Activated naive CD4-positive, alpha-beta T cell treated with anti-CD3 and anti-CD28 coated beads, Interleukin-2, amount 50 U/mL, for 16 hours (primary cell): ENCODE measurements at places on chromosomes 5 and 9.

DNA sequence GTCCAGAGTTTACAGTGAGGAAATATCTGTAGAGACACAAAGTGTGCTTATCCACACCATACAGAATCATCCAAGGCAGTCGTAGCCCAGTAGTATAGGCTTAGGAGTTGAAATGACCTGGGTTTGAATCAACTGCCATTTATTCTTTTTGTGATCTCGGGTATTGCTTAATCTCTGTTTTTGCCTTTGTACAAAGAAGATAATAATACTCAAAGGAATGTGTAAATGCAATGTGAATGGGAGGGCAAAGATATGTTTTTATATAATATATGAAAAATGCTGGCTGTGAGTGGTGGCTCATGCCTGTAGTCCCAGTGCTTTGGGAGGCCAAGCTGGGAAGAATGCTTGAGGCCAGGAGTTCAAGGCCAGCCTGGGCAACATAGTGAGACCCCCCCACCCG is 141.1 kb downstream of the SPATA31D1 start:
- DNase-seq = no peak

- no peak for DNase-seq
Measured at GRCh38 chr5:137858223-137858916, 9.3 kb upstream of the MYOT start.

DNA sequence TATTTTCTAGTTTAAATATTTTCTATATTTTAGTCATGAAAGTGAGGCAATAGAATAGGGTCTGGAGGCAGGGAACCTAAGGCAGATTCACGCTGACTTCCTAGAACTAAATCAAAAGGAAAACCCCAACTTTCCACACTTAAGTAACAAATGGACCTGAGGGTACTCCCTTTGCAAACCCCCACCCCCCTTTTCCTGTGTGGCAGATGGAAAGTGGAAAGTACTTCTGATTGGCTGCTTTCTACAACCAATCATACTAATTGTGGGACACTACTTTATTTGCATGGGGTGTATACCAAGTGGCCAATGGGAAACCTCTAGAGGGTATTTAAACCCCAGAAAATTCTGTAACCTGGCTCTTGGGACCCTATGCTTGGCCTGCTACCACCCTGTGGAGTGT is 4.8 kb upstream of the CENPH start:
- no peak for DNase-seq

GRCh38 chr5:91151947-91152346 is 231.2 kb downstream of the ARRDC3 start:
- DNase-seq = no peak

DNA sequence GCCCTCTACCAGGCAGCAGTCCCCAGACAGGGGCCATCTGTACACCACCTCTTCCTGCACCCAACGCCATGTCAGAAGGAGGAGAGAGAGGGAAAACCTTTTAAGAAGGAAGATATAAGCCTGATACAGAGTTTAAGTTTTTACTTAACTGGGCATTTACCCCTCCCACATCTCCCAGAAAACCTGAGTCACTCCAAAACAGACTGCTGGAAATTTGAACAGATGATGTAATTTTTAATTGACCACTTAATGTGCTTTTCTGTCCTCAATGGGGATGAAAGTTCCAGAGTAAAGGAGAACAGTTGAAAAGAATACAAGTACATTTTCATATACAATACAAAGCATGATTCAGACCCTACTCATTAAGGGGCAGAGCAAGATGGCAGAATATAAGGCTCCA is 63.9 kb downstream of the TTC39B start:
- DNase-seq = no peak

DNA sequence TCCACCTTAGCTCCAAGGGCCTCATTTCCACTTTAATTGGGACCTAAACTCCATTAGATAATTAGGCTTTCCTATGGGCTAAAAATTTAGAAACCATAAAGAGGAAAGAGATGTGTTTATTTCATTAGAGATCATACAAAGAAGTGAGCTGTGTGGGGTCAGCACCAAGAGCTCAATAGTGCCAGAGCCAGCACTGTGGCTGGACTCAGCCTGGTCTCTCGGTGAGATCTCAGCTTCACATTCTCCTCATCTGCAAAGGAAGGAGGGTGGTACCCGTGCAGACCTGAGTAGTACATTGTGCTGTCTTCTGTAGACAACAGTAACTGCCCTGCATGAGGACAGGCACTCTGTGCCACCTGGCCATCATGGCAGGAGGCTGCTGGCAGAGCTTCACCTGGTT is 136.1 kb upstream of the EPB41L4A start:
- DNase-seq = no peak

DNA sequence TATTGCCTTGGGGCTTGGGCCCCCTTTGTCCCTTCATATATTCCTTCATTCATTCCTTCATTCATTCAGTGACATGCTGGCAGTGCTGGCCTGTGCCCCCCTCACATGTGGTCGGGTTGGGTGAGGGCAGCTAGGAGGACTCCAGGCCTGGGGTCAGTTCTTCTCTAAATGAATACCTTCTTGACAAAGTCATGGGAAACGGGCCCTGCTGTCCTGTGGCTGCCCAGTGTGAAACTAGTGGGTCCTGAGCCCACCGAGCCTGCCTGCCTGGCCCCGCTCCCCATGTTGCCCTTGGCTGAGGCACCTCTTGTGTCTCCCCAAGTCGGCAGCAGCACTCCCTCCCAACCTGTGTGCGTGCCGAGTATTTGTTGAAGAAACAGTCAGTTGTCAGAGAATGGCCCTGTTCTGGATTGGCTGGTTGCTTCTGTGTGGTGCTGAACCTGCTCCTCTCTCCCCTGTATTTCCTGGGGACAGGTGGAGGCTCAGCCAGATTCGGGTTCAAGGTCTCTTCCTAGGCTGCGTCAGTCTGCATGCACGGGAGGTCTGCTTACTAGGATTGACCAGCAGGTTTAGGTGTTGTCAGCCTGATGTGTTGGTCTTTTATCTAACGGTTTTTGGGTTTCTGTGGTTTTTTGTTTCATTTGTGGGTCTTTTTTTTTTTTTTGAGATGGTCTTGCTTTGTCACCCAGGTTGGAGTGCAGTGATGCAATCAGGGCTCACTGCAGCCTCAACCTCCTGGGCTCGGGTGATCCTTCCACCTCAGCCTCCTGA is 3.0 kb upstream of the CEL start:
- no peak for DNase-seq

DNA sequence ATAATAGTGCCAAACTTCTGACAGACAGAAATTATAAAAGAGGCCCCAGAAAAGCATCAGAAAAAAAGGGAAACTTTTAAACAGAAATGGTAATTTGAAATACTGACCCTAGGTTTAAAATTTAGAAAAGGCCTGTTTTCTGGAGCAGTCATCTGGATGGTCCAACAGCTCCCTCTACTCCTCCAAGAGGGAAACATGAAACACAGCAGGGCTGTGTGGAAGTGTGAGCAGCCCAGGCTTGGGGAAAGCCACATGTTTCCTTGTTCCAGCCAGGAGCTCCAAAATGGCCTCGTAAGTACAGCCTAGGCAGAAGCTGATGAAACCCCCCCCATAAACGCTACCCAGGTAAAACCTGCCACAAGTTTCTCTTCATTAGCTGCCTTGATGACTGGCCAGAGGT is 499.3 kb upstream of the ADAMTS16 start:
- DNase-seq = no peak

- DNase-seq = no peak
Measured at GRCh38 chr9:121764371-121764730, 112.9 kb downstream of the DAB2IP start.

DNA sequence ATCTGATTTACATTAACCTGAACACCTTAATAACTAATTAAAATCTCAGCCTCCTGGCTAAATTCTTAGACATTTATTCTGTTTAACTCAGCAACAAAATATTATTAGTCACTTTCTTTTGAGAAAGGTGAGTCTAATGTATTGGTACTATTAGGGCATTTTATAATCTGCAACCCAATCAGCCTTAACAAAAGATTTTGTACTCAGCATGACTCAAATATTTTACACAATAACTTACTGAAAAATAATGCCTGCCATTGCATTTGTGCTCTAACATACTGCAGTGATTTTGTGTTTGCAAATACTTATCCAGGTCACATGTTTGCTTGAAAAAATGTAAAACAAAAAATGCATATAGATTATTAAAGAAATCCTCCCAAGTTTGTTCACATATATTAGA is 1129.9 kb downstream of the TAF11L14 start:
- no peak for DNase-seq

- DNase-seq = no peak
Measured at GRCh38 chr5:168374532-168374931, 83.1 kb downstream of the WWC1 start.

DNA sequence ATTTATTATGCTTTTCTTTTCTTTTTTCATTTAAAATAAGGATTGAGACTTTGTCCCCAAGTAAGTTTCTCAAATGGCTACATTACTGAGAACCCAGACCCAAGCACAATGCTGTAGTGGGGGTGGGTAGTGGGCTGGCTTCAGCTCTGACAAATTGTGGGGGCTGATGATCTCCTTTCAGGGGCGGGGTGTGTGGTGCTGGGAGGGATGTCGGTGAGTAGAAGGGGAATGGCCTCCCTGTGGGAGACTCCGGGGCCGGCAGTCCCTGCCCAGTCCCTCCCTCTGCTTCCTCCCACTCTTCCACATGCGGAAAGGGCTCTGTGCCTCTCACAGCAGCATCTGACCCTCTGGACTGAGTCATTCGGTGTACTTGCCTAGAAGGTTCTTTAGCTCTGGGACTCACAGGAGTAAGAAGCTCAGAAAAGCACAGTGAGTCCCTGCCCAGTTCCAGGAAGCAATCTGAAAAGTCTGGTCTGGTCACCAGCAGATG is 14.3 kb downstream of the CD180 start:
- DNase-seq = no peak

DNA sequence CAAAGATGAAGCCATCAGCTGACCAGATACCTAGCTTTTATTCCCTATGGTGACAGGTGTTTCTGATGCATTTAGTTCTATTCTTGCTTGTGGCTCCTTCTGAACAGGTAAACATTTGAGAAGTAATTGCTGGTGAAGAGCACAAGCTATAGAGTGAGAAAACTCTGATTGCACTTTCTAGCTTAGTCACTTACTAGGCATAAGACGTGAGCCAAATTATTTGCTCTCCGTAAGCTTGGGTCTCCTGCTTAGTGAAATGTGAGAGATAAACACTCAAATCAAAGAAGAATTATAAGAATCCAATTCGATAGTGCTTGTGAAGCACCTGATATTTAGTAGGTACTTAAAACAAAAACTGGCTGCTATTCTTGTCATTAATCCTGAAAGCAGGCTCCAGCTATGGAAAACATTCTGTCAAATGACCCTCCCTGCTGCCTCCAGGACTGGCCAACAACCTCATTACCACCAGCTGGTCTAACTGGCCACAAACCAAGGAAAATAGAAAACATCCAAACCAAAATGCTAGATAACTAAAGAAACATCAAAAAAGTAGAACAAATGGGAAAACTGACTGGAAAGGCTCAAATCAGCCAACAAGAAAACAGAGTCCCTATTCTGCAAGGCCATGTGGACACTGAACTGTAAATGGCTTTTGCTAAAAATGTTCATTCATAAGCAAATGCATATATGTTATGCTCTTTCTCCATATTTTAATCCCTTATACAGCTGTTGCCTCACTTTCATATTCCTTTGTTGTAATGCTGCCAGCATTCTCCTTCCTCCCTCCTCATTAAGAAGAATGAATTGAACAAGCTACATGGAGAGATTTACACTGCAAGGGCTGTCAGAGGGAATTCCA is 616.1 kb downstream of the DTWD2 start:
- DNase-seq = no peak

DNA sequence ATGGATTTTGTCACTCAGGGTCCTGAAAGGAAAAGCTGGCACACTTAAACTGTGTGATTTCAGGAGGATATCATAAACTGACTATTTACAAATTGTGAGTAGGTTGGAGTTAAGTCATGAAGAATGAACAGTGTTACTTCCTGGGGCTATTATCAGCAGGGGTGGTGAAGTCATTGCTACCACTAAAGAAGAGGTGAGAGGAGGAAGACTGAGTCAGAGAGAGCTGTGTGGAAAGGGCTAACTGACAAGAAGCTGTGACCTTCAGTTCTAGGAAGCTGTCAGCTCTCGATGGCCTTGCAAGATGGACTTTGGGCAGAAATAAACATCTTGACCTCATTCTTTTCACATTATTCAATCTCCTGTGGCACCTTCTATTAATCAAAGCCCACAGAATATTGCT is 72.3 kb upstream of the STARD4 start:
- DNase-seq = no peak

DNA sequence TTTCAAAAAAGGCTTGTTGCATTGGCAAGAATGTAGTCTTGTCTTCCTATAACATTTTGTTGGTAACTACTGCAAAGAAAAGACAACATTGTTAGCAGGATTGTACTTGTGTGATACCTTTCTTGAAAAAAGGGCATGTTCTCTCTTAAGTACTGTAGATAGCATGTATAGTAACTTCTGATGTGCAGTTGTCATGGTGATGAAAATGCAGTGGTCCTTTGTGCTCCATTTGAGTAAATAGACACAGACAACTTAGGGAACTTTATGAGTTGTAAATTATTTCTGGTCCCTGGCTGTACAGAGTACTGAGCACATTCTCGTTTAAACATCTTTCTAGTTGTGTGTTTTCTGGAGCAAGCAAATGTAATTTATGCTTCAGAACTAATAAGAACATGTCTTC is 103.3 kb downstream of the CD180 start:
- DNase-seq = no peak

DNA sequence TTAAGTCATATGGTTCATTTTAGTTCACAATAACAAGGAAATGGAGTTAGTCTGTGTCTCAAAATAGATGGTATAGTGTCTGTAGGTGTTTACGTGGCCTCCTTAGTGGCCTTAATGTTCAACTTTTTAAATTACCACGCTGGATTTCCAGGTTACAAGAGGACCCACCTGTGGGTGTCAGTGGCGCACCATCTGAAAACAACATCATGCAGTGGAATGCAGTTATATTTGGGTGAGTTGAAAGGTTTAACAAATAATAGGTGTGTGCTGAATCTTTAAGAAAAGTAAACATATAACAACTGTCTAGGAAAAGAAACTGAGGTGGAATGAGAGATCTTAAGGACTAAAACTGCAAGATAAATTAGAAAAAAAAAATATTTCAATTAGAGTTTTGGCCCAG is 2.9 kb downstream of the UBE2B start:
- no peak for DNase-seq

GRCh38 chr5:96143450-96143849 is 181.8 kb upstream of the ELL2 start:
- no peak for DNase-seq

- no peak for DNase-seq
Measured at GRCh38 chr9:34519321-34520020, 3.3 kb downstream of the ENHO start.

- DNase-seq = no peak
Measured at GRCh38 chr5:173567548-173567947, 48.9 kb downstream of the BOD1 start.

DNA sequence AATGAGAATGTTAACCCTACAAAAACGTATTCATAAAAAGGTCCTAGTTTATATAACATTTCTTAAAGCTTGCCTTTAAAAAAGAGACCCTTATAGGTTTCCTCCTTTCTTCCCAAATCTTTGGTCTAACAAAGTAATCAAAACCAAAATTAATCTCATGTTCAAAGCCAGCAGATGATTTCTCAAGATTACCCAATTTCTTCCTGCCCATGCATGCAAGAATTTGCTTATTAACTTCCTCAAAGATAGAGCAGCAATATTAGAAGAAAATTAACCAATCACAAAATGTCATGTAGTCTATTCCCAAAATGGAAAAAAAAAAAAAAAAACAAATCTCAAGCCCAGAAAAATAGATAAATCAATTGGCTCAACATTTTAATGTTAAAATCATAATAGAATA is 114.9 kb downstream of the MLLT3 start:
- DNase-seq = no peak

- DNase-seq = no peak
Measured at GRCh38 chr9:86368871-86369521, 14.8 kb upstream of the TUT7 start.

- no peak for DNase-seq
Measured at GRCh38 chr5:92886751-92887150, 694.3 kb downstream of the NR2F1-AS1 start.
